ENCODE measurements at places on chromosomes 4 and X.

GRCh38 chr4:26052663-26053541 is 138.9 kb downstream of the SMIM20 start:
- no peak for DNase-seq

- DNase-seq = no peak
Measured at GRCh38 chrX:110258552-110258951, 59.3 kb downstream of the AMMECR1 start.

DNA sequence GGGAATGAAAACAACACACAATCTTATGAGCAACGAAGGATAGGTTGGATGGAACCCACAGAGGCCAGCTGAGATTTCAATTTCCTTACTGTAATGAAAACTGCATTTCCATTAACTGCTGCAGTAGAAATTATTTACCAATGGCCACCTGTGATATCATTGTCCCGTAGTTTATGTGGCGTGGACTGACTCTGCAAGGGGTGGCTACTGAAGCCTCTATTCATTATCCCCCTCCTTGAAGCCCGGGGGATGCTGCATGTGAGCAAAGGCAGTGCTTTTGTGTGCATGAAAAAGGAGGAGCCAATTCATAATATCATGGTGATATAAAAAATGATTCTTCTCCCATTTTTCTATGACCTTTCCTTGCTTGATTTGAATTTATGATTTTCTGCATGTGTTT is 207.8 kb downstream of the PTTG2 start:
- DNase-seq = no peak

DNA sequence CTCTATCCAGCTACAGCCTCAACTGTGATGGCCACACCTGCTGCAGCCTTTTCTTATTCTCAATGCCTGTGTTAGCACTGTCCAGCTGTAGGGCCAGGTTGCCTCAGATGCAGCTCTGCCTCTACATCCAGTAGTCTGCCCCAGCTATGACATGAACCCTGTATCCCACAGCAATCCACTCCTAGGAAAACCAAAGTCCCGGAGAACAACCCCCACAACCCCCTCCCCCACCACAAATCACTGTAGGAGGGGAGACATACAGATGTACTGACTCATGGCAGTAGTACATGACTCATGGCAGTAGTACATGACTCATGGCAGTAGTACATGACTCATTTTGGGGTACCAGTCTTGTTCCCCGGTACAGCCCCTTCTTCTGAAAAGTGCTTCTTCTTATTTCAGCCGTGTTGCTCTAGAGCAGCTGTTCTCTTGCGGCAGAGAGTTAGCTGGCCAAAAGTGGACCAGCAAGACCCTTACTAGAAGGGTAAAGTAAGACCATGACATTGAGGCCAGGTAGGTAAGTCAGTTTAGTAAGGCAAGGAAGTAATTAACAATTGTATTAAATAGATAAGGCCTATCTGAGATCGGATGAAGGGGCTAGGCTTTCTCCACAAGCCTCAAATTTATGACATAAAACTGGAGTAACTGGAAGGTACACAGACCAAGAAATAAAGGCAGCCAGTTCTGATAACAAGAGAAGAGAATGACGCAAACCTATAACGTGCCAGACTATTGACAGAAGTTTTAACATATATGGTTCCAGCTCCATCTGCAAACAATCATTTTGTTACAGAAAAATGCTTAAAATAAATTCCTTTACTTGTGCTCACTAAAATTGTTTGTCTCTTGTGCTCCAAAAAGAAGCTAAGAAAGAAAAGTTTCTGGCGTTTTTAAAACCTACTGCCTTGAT is 221.4 kb downstream of the TACR3 start:
- no peak for DNase-seq

GRCh38 chrX:22063284-22063683 is 31.2 kb downstream of the PHEX start:
- DNase-seq = no peak

GRCh38 chr4:116389139-116389538 is 696.2 kb downstream of the TRAM1L1 start:
- no peak for DNase-seq

GRCh38 chr4:53644607-53645006 is 53.3 kb upstream of the LNX1 start:
- DNase-seq = no peak

DNA sequence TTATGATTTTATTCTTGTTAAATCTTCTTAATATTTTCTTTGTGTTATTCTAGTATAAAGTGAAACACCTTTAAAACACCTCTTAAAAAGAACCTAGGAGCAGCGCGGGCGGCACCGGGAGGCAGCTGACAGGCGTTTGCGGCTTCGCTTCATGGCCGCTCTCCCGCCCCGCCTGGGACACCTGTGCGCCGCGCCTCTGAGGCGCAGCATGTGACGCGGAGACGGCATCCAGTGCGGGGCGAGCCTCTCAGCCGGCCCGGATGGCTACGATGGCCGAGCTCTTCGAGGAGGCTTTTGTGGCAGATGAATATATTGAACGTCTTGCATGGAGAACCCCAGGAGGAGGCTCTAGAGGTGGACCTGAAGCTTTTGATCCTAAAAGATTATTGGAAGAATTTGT is 1592.7 kb downstream of the TECRL start:
- DNase-seq = no peak

- no peak for DNase-seq
Measured at GRCh38 chrX:120753413-120754251, 122.0 kb downstream of the CT47B1 start.

GRCh38 chr4:133145758-133146573 is 3.1 kb upstream of the PCDH10 start:
- DNase-seq = no peak

- no peak for DNase-seq
Measured at GRCh38 chr4:73856518-73856917, 3.4 kb downstream of the PF4V1 start.

- no peak for DNase-seq
Measured at GRCh38 chrX:100681599-100681998, 37.6 kb downstream of the SRPX2 start.

- peak; percentile 34 for DNase-seq
Measured at GRCh38 chr4:101346351-101347266, 717 bp downstream of the PPP3CA start.

DNA sequence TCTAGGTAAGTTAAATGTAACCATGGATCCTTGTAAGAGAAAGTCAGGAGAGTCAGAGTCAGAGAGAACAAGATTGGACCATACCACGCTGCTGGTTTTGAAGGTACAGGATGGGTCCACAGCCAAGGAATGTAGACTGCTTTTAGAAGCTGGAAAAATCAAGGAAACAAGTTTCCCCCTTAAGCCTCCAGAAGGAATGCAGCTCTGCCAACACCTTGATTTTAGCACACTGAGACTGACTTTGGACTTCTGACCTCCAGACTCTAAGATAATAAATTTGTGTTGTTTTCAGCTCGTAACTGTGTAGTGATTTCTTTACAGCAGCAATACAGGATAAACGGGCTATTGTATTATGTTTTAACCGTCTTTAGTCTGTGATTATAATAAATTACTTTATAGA is 108.0 kb upstream of the USP38 start:
- no peak for DNase-seq

DNA sequence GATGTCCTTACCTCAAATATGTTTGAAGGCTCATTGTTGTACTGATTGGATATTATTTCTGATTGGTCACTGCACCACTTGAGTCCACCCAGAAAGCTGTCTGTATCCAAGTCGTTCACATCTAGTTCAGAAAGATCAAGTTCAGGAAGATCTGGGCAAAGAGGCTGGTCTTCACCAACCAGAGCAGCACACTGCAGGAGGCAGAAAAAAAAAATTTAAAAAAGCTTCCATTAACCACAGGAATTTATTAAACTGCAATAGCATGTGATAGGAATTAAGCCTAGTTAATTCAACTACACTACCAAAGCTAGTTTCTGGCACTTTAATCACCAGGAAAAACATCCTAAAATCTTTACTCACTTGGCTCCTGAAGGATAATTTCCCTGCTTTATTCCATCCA is 5.1 kb downstream of the PPARGC1A start:
- no peak for DNase-seq

DNA sequence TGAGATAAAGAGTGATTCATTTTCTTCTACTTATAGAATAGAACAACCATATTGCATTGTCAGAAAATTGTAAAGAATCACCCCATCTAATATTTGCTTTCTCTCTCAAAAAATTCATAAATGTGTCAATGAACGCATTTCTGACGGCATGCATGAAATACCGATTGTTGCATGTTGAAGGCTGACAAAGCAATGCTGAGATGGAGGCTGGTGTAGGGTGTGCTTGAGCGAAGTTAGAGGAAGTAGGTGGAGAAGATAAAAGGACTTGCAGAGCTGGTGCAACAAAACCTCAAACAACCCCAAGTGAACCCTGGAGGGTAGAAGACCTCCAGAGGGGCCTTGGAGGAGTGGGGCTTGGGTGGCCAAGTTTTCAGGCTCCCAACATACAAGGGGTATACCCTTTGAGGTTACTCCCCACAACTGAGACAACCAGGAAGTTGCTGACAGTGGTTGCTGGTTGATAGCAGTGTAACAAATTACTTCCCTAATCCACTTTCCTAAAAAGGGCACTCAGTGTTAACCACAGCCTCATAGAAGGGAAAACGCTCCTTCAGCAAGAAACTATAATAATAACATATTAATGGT is 452.7 kb downstream of the NLGN4X start:
- no peak for DNase-seq

DNA sequence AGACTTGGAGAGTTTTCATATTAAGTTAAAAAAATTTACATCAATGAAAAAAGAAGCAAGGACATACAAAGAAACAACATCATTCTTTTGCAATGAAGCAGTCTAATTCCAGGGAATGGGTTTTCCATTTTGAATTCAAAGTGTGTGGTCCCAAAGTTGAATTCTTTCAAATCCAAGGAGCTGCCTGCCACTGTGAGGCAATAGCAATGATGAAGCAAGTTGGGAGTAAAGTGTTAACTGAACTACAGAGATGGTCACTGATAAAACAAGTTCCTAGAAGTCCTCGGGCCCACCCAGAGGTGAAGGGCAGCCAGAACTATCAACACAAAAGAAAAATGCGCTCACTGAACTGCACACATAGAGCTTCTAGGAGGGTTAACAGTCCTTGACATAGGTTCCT is 115.9 kb downstream of the RAB28 start:
- no peak for DNase-seq

DNA sequence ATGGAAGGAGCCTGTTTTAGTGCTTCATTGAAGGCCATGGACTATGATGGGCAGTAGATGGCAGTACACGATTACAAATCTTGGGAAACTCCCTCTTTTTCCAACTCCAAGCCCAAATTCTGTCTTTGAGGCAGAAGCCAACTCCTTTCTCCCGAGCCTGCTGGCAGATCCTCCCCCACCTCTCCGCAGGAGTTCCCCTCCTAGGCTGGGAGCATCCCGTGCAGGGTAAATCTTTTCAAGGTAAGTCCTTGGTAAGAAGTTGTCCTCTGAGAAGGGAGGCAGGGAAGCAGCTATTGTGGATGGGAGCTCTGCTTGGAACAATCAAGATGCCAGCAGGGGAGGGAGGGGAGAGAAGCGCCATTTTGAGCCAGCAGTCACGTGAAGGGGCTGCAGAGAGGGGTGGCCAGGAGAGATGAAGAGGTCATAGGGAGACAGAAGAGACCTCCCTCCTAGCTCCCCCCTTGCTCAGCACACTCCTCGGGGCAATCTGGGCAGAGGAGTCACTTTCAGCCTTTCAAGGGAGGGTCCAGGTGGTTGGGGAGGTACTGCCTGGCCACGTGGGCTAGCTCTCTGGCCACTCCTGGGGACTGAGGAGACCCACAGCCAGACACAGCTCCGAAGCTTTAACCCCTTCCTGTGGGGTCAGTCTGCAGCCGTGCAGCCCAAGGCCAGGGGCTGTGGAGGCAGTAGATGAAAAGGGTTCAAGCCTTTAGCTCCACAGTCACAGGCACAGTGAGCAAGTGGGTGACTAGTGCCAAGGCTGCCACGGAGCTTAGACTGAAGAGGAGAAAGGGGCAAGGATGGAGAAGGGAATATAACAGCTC is 9.6 kb downstream of the CC2D2A start:
- no peak for DNase-seq

- no peak for DNase-seq
Measured at GRCh38 chr4:155005395-155006090, 202.9 kb upstream of the NPY2R start.

GRCh38 chr4:53012738-53013137 is 150.6 kb downstream of the RASL11B start:
- no peak for DNase-seq

- no peak for DNase-seq
Measured at GRCh38 chr4:113921089-113921794, 58.2 kb downstream of the ARSJ start.

- DNase-seq = no peak
Measured at GRCh38 chr4:111400741-111401140, 744.5 kb upstream of the FAM241A start.

- DNase-seq = no peak
Measured at GRCh38 chrX:54470054-54470760, 25.8 kb downstream of the FGD1 start.

DNA sequence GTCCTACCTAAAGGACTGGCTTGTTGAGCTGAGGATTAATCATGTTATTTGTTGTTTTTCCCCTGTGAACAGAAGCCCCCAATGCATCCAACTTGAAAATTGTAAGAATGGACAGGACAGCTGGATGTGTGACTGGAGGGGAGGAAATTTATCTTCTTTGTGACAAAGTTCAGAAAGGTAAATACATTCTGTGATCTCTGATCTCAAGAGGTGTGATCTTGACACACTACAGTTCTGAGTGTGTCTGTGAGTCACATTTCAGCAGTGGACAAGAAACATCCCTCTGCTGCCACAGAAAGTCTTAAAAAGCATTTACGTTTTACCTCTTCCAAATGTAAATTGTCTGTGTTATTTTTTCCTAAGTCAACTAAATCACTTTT is 79.3 kb downstream of the NFKB1 start:
- DNase-seq = no peak

DNA sequence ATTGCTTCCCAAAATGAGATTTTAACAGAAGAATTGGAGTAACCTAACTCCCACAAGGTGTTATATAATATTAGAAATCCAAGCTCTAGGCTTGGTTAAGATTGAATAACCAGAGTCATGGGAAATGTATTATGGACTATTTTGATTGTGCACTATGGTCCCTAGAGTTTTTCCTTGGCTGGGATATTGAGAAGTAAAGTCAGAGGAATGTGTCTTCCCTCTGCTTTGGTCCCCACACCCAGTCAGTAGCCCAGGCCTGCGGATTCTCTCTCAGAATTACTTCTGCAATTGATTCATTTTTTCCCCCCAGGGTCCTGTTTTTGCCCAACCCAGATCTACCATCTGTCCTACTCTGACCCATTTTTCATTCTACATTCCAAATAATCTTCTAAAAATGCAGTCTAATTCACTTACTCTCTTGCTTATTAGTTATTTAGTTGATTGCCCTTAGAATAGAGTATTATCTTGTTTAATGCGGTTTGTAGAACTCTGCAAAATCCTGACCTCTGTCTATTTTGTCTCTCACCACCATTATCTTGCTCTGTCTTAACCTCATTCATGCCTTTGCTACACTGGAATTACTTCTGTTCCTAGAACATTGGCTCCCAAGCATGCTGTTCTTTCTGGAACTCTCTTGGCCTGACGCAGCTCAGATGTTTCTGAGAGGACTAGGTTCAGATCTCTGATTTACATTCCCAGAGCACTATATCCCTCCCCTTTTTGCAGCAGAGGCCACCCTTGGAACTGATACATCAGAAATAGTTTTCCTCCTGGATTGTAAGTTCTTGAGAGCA is 23.6 kb downstream of the GUCY1A1 start:
- no peak for DNase-seq

Data from stimulated activated CD8-positive, alpha-beta memory T cell treated with anti-CD3 and anti-CD28 coated beads, Interleukin-15, amount 100 ng/mL, for 1 hour (primary cell).